ENCODE measurements at places on chromosomes 4 and X.

DNA sequence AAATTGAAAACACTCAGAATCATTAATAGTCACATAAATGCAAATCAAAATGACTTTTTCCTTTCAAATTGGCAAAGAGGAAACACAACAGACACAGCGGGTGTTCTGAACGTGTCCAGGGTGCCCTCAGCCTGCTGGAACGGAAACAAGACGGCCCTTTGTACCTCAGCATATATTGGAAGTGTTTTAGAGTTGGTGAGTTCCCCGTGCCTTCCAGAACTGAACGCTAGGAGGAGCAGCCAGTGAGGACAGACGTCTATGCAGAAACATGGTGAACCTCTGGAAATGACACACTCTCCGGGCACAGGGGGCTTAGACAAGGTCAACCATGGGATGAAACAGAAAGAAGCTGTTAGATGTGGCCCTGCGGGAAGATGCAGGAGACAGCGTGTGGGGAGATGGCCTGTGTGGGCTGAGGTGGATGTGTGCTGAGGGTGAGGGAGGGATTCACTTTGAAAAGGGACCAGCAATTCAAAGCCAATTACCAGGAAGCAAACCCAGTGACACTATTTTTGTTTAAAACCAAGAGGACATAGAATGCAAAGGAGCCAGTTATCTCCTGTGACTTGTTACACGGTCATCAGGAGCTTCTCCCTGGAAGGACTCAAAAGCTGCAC is 40.4 kb downstream of the RNF212 start:
- DNase-seq, result no peak

DNA sequence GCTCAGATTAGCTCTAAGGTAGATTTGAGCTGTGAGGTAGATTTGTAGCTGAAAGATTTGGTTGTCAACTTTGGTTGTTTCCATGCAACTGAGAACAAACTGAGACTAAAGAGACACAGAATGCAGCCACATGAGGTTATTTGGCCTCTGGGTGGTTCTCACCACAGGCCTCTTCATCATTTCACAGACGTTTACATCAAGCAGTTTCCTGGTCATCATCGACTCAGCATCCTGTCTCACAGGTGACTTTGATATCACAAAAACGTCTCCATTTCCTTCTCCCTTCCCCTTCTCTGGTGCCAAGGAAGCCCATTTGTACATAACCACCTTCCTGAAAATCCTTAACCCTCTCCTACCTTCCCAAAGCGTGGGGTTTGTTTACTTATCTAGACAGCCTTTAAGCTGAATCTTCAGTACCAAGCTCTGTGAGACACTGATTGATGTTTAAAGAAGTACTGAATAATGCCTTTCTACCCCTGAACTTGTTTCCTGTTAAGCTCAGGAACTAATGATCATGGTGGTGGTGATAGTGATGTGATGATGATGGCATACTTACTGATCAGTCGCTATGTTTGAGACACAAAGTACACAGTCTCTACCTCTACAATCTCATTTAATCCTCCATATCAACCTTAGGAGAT is 81.9 kb downstream of the FAM114A1 start:
- no peak for DNase-seq

DNA sequence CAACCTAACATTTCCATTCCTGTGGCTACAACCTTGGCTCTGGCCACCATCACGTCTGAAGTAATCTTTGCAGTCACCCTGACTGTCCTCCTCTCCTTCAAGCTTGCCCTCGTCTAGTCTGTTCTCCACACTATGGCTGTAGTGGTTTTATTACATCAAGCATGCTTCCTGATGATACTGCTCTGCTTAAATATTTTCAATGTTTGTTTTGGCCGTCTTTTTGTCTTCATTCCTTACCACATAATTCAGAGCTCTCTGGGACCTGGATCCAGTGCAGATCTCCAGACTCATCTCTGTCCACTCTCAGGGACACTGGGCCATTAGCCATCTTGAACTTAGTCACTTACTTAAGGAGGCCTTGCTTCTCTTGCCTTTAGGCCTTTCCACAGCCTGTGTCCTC is 27.7 kb upstream of the FREM3 start:
- DNase-seq, result no peak

DNA sequence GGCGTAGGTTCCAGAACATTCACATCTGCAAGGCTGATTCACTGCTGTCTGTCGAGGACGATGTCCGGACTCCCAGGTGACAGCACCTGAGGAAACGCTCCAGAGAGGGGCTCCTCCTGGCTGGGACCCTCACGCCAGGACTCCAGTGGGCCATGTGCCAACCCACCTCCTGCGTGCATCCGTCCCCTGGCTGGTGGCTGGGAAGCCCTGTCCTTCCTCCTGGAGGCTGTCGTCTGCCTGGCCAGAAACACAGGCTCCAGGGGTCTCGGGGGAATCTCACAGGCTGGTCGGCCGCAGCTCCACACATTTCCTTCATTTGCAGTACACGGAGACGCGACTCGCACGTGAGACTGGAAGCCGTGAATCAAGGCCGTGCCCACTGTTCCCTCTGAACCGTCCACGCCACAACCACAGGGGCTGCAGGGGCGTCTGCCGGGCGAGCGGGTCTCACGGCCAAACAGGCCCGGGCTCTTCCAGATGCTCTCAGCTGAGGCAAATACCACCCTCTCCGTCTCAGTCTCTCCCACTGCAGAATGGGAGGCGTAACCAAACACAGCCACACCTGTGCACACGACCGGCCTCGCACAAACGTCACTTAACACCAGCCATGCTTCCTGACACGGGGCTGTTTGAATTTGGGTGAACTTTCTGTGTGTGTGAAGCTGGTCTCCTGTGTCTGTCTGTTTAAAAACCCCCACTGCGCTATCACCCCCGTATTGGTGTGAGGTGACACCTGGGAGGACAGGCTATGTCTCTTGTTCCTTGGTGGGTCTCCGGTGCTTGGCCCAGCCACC is 38.7 kb upstream of the MXD4 start:
- no peak for DNase-seq

- DNase-seq, result no peak
These were observed 2.3 kb downstream of the IRF2 start for GRCh38 chr4:184471881-184472613.

DNA sequence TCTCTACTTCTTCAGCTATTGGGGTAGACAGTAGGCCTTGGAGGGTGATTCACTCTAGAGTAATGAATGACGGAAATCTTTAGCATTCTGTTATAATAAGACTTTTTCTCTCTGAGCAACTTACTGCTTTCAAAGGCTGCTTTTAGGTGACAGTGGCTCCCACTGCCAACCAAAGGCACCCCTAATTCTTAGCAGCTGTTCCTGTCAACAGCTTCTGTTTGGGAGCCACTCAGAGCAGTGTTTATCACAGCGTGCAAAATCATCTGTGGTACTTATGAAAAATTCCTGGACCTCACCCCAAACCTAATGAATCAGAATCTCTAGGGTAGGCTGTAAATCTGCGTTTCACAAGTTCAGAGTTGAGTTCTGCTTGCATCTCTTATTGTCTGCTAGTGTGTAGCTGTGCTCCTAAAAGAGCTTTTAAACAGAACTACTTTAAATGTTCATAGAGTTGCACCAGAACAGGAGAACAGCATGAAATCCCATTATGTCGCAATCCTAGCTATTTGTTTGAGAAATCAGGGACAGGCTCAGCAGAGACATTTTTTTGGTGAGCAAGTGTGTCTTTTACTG is 52.8 kb upstream of the POU4F2 start:
- DNase-seq, result peak; percentile 55

DNA sequence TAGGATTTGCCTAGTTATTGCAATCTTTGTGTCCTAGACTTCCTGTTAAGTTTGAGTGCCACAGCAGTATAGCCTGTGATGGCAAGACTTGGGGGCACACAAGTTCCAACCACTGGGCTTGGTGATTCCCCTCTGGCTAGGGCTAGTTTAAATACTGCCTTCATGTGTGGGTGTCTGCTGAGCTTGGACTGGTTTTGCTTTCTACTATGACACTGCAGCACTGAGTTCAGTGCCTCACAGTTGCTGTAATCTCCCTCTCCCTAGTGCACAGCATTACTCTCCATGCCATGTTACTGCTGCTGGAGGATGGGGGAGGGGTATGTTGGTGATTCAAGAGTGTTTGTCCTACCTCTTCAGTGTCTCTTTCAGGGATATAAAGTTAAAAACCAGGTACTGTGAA is 379.6 kb downstream of the IL15 start:
- no peak for DNase-seq

GRCh38 chr4:105509291-105509690 is 35.4 kb upstream of the PPA2 start:
- no peak for DNase-seq

DNA sequence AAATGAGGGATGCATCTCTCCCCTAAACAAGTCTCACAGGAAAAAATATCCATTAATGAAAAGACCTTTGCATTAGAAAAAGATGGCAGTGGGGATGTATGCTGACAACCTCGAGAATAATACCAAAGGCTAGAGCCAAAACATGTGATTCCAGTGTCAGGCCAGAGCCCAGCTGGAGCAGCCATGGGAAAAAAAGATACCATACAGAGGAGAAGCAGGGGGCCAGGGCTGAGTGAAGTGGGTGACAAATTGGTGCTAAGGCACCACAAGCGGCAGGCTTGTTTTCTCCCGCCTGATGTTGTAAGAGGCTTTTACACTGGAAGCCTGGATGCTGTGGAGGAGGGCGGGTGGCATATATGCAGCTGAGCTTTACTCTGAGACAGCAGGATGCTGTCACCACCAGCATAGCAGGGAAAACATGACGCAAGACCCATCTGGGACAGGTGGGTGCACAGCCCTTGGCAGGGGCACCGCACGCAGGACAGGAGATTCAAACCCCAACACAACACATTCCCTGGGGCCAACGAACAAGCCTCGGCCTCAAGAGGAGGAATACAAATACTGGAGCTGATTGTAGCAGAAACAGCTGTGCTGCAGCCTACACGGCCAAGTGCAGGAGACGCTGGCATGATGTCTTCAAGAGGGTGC is 91.9 kb downstream of the TSPAN5 start:
- no peak for DNase-seq

GRCh38 chr4:143404555-143404954 is 67.9 kb downstream of the GAB1 start:
- no peak for DNase-seq

GRCh38 chrX:129744861-129745321 is 6.1 kb downstream of the XPNPEP2 start:
- DNase-seq, result no peak

GRCh38 chr4:145277011-145277410 is 96.6 kb upstream of the OTUD4 start:
- DNase-seq, result no peak

DNA sequence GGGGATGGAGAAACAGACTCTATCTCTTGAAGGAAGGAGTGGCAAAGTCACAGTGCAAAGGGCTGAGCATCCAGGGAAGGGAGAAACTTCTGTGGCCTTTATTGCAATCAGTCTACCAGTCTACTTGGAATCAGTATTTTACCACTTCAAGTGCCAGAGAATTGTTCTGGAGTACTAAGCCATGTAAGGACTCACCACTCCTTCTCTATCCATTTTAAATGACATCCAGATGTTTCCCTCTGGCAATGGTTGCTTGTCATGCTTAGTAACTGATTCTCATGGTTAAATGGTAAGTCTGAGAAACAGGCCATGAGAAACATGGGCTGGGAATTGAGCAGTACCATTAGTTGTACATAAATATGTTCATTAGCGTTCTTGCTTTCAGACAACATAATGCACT is 21.1 kb upstream of the SMIM10 start:
- DNase-seq, result no peak

- DNase-seq, result peak; percentile 93
These were observed 13.0 kb downstream of the SLIT2 start for GRCh38 chr4:20264688-20265087.

Data from trophoblast cell (in vitro differentiated cells and primary cell).